Vagina (tissue), 2 donors: ENCODE measurements at places on chromosomes 11 and 22.

GRCh38 chr22:38300197-38300945 lies 16.9 kb downstream of the CSNK1E start:
- H3K4me1 ChIP-seq: peaks cover 24% of the 10 kb centered on the region
- no peak overlapping the region for H3K27ac ChIP-seq
- DNase-seq: no peak
- H3K36me3 ChIP-seq: peaks cover 87% of the 10 kb centered on the region
- no peaks in the 10 kb centered on the region for H3K27me3 ChIP-seq

DNA sequence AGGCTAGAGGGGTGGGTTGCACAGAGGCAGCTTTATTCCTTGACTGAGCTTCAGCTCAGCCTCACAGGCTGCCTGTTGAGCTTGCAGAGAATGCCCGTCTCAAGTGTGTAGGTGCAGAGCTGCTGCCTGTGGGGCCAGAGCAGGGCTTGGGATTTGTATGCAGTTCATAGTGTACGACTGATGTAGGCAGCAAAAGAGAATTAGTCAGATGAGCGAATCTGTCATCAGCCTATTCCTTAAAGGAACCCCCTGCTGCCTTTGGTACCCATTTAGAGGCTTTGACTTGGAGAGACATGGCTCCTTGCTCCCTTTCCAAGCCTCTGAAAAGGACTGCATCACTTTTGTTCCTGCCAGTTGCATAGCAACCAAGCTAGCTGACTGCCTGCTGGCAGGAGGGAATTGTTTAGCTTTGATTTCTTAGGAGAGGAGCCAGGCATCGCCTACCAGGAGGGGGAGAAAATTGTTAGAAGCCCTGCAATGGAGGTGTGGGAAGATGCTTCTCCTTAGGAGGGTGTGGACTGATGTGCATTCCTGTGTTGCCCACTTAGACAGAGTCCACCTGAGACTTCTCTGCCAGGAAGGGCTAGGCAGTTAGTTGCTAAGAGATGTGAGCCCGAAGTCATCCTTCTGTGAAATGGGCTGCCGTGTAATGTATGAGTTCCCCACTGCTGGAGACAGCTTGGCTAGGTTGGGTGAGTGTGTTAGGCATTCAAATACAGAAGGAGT lies 10.9 kb downstream of the ACO2 start:
- peak overlapping the region; percentile 70 for H3K27ac ChIP-seq
- no peaks in the 10 kb centered on the region for H3K36me3 ChIP-seq
- H3K4me3 ChIP-seq: no peak overlapping the region
- H3K4me1 ChIP-seq: peaks cover 54% of the 10 kb centered on the region
- no peaks in the 10 kb centered on the region for H3K27me3 ChIP-seq

DNA sequence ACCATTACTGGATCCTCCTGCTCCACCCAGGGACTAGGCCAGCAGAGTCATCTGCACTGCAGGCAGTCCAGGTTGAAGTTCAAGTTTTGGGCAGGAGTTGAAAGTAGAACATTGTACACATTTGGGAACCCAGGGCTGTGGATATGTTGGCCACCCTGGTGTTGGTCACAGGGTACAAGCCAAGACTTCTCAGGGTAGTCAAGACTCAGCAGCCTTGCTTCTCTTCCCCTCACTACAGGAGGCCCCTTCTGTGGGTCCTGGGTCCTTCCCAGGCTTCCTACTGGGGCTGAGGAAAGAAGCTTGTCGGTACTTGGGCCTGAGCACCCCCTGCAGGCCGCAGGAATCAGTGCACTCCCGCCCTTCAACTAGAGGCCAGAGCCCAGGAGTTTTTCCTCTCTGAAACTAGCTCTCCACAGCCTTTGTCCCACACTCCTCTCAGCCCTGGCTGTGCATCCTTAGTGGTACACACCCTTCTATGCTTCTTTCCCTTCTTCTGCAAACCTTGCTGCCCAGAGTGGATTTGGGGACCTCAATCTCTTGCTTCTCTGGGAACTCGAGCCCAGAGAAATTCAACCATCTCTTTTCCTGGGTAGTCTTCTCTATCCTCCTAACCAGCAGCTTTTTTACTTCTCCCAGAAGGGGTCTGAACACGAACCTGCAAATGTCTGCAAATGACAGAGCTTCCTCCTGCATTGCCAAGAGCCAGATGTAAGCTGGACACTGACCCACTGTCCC lies 2.6 kb upstream of the HPX start:
- H3K4me3 ChIP-seq: no peak overlapping the region
- H3K27ac ChIP-seq: no peak overlapping the region
- no peaks in the 10 kb centered on the region for H3K4me1 ChIP-seq
- no peaks in the 10 kb centered on the region for H3K36me3 ChIP-seq
- no peak for DNase-seq
- no peaks in the 10 kb centered on the region for H3K27me3 ChIP-seq

- DNase-seq: no peak
- H3K36me3 ChIP-seq: no peaks in the 10 kb centered on the region
- peak overlapping the region; percentile 77 for H3K27ac ChIP-seq
Measured at GRCh38 chr11:112656772-112657428, 304.3 kb upstream of the NCAM1 start.

DNA sequence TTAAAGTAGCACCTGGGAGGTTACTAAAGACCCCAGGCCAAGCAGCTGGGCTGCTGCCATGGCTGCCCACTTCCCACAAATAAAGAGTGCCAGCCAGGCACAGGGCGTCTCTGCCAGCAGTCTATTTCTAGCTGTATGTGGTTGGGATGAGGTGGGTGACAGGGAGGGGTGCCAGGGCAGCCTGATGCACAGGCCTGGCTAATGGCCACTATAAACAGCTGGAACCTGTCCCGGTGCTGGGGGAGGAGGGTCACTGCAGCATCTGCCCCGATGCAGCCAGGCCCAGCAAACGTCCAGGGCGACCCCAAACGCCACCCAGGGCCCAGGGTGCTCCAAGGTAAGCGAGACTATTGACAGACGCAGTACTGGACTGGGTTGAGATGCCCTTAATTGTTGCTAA lies 37.4 kb downstream of the SCUBE1 start:
- no peak overlapping the region for H3K4me3 ChIP-seq
- no peaks in the 10 kb centered on the region for H3K36me3 ChIP-seq
- no peak for DNase-seq
- no peak overlapping the region for H3K27ac ChIP-seq
- no peaks in the 10 kb centered on the region for H3K27me3 ChIP-seq

DNA sequence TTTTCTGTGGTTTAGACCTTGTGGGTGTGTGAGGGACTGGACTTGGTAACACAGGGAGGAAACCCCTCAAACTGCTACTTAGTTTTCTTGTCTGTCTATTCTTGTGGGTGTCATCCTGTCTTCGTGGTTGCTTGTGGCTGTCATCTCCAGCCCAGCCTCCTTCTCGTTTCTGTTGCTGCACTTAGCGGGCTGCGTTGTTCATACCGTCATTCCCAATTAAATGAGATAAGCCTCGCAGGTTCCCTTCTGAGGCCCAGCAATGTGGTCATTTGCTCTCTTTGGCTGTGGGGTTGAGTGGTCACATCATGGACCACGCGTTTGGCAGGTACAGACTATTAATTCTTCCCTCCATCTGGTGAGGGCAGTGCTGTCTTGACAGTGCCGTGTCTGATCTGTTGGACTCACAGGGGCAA lies 18.8 kb downstream of the PANX1 start:
- H3K27me3 ChIP-seq: no peaks in the 10 kb centered on the region
- H3K4me1 ChIP-seq: peaks cover 87% of the 10 kb centered on the region
- no peak overlapping the region for H3K27ac ChIP-seq
- H3K4me3 ChIP-seq: no peak overlapping the region

GRCh38 chr11:23021287-23021863 lies 161.1 kb upstream of the CCDC179 start:
- no peaks in the 10 kb centered on the region for H3K27me3 ChIP-seq
- H3K27ac ChIP-seq: no peak overlapping the region
- no peaks in the 10 kb centered on the region for H3K36me3 ChIP-seq
- DNase-seq: no peak
- no peak overlapping the region for H3K4me3 ChIP-seq

GRCh38 chr11:69005183-69005630 lies 7.8 kb downstream of the MRGPRF start:
- H3K4me3 ChIP-seq: no peak overlapping the region
- peak overlapping the region; percentile 82 for H3K27ac ChIP-seq
- no peak for DNase-seq
- no peaks in the 10 kb centered on the region for H3K27me3 ChIP-seq
- H3K4me1 ChIP-seq: peaks cover 77% of the 10 kb centered on the region

GRCh38 chr11:93984936-93985335 lies 36.2 kb upstream of the HEPHL1 start:
- H3K4me3 ChIP-seq: no peak overlapping the region
- H3K36me3 ChIP-seq: no peaks in the 10 kb centered on the region
- H3K27me3 ChIP-seq: no peaks in the 10 kb centered on the region

- peak overlapping the region; percentile 78 for H3K4me3 ChIP-seq
- H3K4me1 ChIP-seq: peaks cover 63% of the 10 kb centered on the region
- no peak for DNase-seq
- H3K27me3 ChIP-seq: no peaks in the 10 kb centered on the region
Measured at GRCh38 chr11:64226507-64227051, 505 bp downstream of the NUDT22 start.

DNA sequence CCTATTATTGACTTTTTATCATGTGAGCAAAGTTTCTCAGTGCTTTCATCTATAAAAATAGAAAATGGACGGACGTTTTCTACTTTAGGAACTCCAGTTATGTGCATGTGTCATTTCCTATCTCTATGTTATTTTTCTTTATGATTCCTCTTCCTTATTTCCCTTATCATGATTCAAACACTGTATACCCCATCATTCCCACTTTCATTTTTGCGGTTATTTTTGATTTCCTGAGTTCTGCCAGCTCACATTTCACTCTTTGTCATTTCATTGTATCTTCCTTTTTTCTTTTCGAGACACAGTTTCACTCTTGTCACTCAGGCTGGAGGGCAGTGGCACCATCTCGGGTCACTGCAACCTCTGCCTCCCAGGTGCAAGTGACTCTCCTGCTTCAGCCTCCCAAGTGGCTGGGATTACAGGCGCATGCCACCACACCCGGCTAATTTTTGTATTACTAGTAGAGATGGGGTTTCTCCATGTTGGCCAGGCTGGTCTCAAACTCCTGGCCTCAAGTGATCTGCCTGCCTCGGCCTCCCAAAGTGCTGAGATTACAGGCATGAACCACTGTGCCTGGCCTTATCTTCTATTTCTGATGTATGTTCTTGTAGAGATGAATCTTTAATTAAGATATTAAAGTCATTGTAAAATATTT lies 21.5 kb downstream of the C11orf58 start:
- no peak overlapping the region for H3K27ac ChIP-seq
- no peak for DNase-seq
- no peaks in the 10 kb centered on the region for H3K4me1 ChIP-seq
- no peak overlapping the region for H3K4me3 ChIP-seq
- no peaks in the 10 kb centered on the region for H3K27me3 ChIP-seq
- H3K36me3 ChIP-seq: peaks cover 33% of the 10 kb centered on the region

DNA sequence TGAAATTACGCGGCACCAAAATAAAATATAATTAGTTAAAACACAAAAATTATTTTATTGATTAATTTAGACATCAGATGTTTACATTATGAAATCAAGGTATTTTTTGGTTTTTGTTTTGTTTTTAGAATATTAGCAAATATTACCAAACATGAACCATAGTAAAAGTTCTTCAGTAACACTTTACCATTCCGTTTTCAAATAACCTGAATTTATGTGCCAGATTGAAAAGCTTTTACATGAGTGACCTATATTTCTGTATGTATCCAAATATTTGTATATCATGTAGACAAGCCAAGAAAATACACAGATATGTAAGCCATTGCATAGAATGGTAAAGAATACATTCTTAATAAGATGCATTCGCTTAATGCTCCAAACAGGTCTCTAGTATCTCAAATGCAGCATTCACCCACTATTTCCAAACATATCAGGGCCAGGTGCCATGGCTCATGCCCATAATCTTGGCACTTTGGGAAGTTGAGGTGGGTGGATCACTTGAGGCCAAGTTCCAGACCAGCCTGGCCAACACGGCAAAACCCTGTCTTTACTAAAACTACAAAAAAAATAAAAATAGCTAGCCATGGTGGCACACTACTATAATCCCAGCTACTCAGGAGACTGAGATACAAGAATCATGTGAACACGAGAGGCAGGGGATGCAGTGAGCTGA lies 102.4 kb upstream of the SERPIND1 start:
- DNase-seq: no peak
- H3K4me1 ChIP-seq: no peaks in the 10 kb centered on the region
- no peaks in the 10 kb centered on the region for H3K36me3 ChIP-seq
- H3K27ac ChIP-seq: no peak overlapping the region
- no peaks in the 10 kb centered on the region for H3K27me3 ChIP-seq

DNA sequence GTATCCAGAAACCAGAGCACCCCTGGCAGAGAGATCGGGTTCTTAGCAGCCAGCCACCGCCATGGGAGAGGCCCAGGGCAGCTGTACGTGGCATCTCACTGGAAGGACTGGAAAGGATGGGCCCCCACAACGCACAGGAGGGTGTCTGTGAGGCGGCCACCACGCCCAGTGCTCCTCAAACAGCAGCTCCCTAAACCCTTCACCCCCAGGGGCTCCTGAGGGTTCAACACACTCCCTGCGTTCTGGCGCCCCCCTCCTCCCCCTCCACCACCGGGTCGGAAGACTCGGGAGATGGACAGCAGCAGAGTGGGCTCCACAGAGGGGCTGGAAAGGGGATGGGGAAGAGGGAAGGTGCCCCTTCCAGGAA lies 1.1 kb downstream of the MAPK12 start:
- no peaks in the 10 kb centered on the region for H3K36me3 ChIP-seq
- H3K4me3 ChIP-seq: peak overlapping the region; percentile 49
- H3K27me3 ChIP-seq: no peaks in the 10 kb centered on the region
- peaks cover 23% of the 10 kb centered on the region for H3K4me1 ChIP-seq
- no peak for DNase-seq

DNA sequence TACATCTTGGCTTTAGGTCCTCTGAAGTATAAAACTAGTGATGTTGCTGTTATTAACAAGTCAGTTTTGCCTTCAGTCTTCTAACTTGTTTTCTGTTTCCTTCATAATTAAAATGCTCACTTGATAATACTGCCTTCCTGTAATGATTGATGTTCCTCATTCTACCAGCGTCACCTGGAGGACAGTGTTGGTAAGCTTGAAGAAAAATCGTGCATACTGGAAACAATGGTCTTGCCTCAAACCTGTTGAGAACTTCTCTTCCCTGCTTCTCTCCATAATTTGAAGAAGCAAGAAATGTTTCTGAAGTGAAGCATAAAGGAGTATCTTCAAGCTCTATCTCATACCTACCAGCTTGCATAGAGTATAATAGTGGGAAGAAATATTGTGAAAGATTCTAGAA lies 3.0 kb downstream of the YWHAH start:
- peak overlapping the region; percentile 98 for H3K27ac ChIP-seq
- H3K4me3 ChIP-seq: no peak overlapping the region
- H3K36me3 ChIP-seq: no peaks in the 10 kb centered on the region
- no peak for DNase-seq

DNA sequence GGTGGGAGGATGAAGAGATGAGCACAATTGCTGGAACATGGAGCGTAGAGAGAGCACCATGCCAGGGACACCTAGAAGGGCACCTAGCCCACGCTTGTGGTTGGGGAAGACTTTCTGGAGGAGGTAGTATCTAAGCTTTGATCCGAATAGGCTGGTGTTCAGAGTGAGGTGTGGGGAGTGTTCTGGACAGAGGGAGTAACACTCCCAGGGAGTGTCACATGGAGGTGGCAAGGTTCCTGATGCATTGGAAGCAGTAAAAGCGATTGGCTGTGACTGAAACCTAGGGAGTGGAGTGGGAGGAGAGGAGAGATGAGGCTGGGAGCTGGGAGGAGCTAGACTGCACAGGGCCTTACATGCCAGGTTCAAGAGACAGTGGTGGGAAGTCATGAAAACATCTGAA lies 188.0 kb upstream of the NCAM1 start:
- H3K4me3 ChIP-seq: no peak overlapping the region
- no peak overlapping the region for H3K27ac ChIP-seq
- no peaks in the 10 kb centered on the region for H3K36me3 ChIP-seq
- H3K4me1 ChIP-seq: no peaks in the 10 kb centered on the region
- DNase-seq: no peak

- DNase-seq: no peak
- H3K27me3 ChIP-seq: no peaks in the 10 kb centered on the region
- no peak overlapping the region for H3K4me3 ChIP-seq
Measured at GRCh38 chr11:9972989-9973388, 309.1 kb downstream of the SWAP70 start.
